Stimulated activated CD4-positive, alpha-beta T cell treated with anti-CD3 and anti-CD28 coated beads, Interleukin-1b, Interleukin-23, amount 100 ng/mL, for 4 hours (primary cell): ENCODE measurements at places on chromosomes 3 and 15.

GRCh38 chr3:164306042-164306441, 772.3 kb downstream of the SI start:
- DNase-seq = no peak

GRCh38 chr3:55488398-55489055, 1.4 kb upstream of the WNT5A start:
- no peak for DNase-seq

- DNase-seq = no peak
Observed at GRCh38 chr3:118587847-118588246, 446.8 kb downstream of the IGSF11 start.

DNA sequence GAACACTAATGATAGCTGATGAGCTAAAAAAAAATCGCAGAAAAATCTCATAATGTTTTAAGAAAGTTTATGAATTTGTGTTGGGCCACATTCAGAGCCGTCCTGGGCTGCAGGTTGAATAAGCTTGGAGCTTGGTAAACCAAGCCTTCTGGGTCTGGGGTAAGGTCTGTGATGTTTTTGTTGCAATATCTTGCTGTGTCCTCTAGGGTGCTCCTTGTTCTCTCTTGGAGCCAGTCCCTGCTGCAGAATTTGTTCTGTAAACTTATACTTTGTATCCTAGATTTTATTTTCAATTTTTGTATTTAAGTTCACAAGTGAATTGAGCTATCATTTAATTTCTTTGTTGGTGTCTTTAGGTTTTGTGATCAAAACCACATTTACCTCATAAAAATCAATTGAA, 143.7 kb downstream of the NR1D2 start:
- DNase-seq = no peak

- no peak for DNase-seq
Observed at GRCh38 chr3:346186-346585, 149.6 kb downstream of the CHL1 start.

- DNase-seq = no peak
Observed at GRCh38 chr15:29910068-29910467, 87.8 kb upstream of the TJP1 start.

DNA sequence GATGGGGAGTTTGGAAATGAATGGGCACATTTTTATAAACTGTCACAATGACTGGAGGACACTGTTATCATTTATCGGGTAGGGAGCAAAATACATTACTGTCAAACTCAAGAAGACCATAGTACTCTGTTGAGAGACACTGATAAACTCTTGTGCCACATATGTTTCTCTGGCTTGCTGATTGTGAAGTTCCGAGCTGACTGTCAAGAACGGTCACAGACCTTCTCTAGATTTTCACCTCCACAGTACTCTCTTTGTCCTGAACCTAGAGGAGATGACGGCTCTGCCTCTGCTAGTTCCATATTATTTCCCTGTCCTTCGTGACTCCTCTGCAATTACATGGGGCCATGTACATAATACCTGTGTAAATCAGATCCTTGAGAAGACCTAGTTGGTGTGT, 451.9 kb downstream of the LPP start:
- no peak for DNase-seq

DNA sequence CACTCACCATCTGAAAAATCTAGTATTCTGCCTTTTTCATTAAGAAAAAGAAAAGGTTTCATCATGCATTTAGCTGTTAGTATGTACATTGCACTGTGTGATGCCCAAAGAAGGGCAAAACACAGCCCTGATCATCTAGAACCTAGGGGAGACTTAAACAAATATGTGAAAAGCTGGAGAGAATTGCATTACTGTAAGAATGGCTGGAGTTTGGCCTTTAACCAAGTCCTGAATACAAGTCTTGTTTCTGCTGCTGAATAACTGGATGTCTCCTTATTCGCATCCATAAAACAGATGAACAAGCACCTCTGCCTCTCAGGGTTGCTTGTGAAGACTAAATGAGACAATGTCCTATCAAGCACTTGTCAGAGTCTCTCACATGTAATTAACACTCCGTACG, 233.4 kb upstream of the LRTM1 start:
- no peak for DNase-seq

GRCh38 chr3:172369590-172370259, 78.5 kb downstream of the GHSR start:
- DNase-seq = no peak

DNA sequence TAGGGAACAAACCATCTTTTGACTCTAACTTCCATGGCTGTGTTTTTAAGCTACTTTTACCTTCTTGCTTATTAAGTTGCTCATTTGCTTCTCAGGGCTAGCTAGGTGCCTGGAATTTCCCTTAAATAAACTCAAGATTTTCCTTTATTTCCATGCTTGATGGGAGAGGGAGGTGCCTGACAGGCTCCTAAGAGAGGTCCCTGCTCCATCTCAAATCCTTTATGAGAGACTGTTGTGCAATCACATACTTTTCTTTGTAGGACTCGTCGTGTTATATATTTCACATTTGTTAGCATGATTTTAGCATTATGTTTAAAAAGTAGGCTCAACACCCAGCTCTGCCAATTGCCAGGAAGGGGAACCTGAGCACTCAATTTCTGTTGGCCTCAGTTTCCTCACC, 95.7 kb downstream of the SAMMSON start:
- no peak for DNase-seq

DNA sequence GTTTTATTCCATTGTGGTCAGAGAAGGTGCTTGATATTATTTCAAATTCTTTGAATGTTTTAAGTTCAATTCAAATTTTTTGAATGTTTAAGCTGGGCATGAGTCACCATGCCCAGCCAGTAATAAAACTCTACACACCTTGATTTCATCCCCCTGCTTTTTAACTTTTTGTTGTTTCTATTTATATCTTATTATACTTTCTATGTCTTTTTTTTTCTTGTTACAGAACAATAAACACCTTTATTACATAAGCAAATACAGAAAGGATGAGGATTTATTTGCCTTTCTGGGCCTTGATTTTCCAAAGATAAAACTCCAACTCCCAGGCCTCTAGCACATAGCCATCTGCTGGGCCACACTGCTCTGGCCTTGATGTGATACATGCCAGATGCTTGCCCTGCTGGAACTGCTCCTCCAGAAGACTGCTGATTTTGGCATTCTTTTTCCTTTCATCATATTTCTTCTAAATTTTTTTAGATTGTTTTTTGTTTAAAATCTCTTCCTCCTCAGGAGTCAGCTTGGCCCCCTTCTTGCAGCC, 14.0 kb downstream of the DNAH12 start:
- no peak for DNase-seq

- DNase-seq = no peak
Observed at GRCh38 chr15:42413920-42414319, 54.6 kb downstream of the CAPN3 start.

DNA sequence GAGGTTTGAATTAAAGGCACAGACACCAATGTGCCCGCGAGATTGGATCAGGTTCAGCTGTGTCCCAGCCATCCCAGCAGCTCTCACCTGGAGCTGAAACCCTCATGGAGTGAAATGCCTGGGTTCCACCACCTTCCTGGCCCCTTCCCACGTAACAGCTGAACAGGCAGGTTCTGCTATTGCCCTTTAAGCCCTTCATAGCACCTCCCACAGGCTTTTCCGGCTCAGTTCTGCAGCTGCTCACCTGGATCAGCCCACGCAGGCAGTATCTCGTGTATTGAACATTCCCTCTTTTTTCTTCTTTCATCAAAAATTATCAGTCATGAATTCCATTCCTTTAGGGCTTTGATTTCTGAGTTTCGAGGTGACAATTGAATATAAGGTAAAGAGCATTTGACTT, 129.8 kb downstream of the SLC9A9 start:
- DNase-seq = no peak

GRCh38 chr3:14248477-14248848, 69.8 kb downstream of the LSM3 start:
- DNase-seq = no peak

- no peak for DNase-seq
Observed at GRCh38 chr15:101239724-101240136, 12.1 kb downstream of the CHSY1 start.

DNA sequence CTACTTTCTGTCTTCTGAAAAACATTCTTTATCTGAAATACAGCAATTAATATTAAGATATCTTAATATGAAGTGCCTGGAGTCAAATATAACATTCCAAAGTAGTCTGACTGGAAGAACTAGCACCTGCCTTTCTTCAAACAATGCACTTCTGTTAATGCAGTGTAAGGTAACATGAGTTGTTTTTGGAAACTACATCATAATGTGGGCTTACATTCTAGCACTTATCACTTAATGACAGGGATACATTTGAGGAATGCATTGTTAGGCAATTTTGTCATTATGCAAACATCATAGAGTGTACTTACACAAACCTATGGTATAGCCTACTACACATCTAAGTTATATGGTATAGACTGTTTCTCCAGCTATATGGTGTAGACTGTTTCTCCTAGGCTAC, 49.2 kb downstream of the SLC15A2 start:
- DNase-seq = no peak

GRCh38 chr15:101437618-101438481, 51.7 kb downstream of the PCSK6 start:
- DNase-seq = no peak

GRCh38 chr3:114600571-114600970, 306.7 kb downstream of the TIGIT start:
- DNase-seq = no peak

- DNase-seq = peak; percentile 32
Observed at GRCh38 chr15:33126559-33127290, 67.8 kb downstream of the FMN1 start.

GRCh38 chr3:468172-468571, 271.6 kb downstream of the CHL1 start:
- DNase-seq = no peak

DNA sequence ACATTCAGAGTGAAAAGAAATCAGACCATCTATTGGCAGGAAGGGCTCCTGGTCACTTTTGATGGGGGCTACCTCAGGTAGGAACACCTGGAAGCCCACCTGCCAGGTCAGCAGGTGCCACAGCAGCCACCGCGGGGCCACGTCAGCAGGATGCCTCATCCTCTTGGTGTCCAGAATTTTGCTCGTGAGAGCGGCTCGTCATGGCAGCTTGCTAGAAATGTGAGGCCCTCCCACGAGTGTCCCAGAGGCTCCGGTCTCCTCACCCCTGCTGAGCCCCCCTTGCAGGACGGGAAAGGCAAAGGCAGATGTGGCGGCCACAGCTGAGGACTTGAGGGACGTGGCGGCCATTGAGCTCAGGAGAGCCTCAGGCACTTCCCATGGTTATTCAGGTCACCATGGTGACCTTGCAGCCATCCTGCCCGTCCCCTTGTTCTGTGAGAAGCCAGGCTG, 129.4 kb downstream of the LRRK1 start:
- no peak for DNase-seq

DNA sequence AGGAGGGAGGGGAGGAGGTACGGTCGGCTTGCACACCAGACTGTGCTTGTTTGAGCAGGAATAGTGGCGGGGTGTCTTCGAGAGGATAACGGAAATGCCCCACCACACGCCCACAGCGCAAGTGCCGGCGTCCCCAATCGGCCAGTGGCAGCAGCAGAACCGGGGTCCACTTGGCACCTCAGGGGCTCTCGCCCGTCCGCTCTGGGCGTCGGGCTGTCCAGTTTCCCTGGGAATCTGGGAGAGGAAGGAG, 53.7 kb downstream of the CCDC54 start:
- DNase-seq = peak; percentile 13
